NCI-H1105 (cell line): ENCODE measurements at places on chromosomes 16 and 17.

- DNase-seq: no peak
Observed at GRCh38 chr17:2083613-2084035, 28.7 kb downstream of the HIC1 start.

- no peak for DNase-seq
Observed at GRCh38 chr16:11674001-11674817, 6.0 kb downstream of the SNN start.

GRCh38 chr17:78000341-78000740 is 41.8 kb downstream of the TNRC6C start:
- DNase-seq: no peak

- no peak for DNase-seq
Observed at GRCh38 chr17:45227101-45227925, 5.6 kb downstream of the FMNL1 start.

DNA sequence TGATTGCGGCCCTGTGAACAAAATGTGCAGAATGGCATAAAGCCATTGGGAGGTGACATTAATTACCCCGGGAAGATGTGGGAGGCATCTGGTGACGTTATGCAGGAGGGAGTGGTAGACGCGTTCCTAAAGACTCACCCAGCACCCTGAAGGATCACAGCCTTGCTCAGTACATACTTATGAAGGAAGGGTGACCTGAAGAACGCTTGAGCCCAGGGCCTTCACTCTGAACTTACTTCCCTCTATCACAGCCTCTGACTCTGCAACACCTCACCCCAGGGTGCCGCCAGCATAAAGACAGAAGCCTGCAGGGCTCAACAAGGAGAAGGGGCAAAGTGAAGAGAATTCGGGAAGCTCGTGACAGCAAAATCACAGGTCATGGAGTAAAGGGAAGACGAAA is 9.4 kb downstream of the MFSD6L start:
- no peak for DNase-seq

DNA sequence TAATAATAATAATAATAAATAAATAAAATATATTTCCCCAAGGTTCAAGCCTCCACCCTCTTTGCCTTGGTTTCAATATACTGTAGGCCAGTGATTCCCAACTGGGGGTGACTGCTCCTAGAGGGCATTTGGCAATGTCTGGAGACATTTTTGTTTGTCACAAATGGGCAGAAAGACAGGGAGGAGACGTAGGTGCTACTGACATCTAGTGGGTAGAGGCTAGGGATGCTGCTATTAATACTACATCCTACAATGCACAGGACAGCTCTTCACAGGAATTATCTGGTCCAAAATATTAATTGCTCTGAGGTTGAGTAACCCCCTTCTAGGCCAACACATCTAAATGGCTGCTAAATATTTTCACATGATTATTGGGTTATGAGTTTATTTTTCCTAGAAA is 12.8 kb upstream of the PRR14 start:
- peak; percentile 8 for DNase-seq

DNA sequence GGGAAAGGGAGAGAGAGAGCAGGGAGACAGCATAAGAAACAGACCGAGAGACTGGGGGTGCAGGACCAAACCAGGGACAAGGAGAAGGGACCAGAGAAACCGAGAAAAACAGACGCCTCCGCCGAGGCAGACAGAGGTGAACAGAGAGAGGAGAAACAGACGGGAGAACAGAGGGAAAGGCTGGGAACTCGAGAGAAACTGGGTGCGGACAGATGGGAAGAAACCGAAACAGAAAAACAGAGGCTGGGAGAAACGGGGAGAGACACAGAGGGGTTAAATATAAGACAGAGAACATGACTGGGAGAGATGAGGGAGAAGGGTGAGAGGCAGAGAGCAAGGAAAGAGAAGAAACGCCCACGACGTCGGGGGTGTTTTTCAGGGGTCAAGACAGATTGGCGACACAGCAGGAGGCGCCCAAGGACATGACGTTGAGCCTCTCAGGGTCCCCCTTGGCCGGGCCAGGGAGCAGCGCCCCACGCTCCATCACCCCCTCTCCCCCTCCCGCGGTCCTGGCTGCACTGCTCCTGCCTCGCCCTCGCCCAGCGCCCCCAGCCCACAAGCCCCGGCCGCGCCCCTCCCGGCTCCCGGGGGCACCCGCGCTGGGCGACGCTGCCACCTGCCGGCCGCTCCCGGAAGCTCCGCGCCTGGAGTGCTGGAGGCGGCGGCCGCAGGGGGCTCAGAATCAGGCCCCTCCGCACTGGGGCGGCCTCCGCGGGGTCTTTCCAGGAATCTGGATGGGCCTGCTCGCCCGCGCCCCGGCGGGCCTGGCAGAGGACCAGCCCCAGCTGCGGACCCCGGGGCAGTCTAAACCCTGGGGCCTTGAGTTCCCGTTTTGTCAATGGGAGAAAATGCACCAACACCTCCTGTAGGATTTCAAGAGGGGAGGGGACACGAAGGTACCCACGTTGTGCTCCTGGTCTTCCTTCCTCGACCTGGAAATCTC is 1.3 kb upstream of the TMEM92 start:
- peak; percentile 12 for DNase-seq

DNA sequence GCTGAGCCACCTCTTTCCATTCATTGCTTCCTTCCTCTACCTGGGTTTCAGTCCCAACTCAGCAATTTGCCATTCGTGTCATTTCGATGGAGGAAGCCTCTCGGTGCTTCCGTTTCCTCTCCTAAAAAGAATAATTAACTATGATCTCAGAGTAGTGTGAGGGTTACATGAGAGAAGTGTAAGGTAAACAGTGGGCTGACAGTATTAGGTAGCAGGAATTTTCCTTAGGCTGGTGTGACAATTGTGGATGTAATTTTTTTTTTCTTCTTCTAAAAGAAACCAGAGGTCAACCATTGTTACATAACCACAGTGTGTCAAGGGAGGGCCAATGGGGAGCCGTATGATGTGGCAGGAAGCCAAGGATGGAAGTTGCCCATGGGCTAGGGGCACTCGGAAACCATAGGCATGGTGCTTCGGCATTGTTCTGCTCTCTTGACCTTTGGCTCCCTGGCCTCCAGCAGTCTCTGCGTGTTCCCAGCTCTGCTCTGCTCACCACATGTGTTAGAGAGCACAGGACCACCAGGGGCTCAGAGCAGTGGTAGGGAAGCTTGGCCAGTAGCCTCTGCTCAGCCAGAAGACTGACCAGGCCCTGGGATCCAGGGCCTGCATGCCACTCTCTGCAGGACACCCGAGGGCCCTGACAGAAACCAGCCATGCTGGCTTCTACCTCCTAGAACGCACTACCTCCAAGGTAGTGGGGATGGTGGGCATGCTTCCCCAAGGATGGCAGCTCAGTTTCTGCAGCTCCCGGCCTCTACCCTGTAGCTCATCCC is 2.0 kb upstream of the TOP2A start:
- DNase-seq: no peak

DNA sequence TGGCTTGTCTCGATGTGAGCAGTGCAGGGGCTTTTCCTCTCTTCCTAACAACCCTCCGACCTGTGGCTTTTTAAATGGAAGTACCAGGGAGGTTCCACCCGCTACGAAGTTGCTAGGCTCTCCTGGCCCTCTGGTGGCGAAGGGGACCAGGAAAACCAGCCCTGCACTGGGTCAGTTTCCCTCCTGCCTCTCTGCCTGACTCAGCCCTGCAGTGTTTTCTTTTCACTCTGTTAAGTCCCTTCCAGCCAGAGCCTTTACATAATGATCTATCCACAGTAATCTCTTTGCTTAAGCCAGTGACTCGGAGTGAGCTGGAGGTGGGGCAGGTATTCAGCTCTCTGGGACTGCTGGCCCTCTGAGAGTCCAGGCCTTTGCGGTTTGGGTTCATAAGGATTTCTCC is 331.3 kb upstream of the EEF2KMT start:
- no peak for DNase-seq

GRCh38 chr17:29615492-29616299 is 7.0 kb downstream of the CORO6 start:
- DNase-seq: peak; percentile 78

GRCh38 chr17:63290784-63291183 is 155.3 kb downstream of the CYB561 start:
- DNase-seq: no peak

DNA sequence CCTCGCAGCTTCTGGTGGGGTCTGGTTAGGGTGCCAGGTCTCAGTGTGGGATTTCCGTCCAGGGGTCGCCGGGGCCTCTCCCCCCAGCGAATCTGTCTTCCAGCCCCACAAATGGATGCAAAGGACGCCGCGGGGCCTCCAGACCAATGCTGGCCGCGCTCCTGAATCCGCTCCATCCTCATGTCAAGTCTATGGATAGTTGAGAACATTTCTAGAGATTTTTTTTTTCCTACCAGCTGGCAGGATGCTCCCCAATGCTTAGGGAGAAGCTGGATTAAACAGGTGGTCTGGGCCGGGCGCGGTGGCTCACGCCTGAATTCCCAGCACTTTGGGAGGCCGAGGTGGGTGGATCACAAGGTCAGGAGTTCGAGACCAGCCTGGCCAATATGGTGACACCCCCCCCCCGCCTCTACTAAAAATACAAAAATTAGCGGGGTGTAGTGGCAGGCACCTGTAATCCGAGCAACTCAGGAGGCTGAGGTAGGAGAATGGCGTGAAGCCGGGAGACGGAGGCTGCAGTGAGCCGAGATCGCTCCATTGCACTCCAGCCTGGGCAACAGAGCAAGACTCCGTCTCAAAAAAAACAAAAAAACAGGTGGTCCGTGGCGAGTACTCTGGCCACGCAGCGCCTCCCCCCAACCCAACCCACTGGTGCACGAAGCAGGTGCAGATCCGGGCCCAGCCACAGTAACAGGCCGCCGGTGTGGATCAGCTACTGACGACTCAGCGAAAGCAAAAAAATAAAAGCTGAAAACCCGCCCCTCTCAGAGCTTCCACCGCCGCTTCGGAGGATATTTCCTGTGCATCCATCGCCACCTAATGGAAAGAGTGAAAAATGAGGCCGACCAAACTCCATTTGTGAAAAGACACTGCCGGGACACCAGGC is 1.1 kb upstream of the NXN start:
- peak; percentile 62 for DNase-seq

GRCh38 chr16:83994703-83995102 is 26.7 kb downstream of the NECAB2 start:
- no peak for DNase-seq

GRCh38 chr17:47973541-47973940 is 2.6 kb downstream of the CDK5RAP3 start:
- DNase-seq: no peak

DNA sequence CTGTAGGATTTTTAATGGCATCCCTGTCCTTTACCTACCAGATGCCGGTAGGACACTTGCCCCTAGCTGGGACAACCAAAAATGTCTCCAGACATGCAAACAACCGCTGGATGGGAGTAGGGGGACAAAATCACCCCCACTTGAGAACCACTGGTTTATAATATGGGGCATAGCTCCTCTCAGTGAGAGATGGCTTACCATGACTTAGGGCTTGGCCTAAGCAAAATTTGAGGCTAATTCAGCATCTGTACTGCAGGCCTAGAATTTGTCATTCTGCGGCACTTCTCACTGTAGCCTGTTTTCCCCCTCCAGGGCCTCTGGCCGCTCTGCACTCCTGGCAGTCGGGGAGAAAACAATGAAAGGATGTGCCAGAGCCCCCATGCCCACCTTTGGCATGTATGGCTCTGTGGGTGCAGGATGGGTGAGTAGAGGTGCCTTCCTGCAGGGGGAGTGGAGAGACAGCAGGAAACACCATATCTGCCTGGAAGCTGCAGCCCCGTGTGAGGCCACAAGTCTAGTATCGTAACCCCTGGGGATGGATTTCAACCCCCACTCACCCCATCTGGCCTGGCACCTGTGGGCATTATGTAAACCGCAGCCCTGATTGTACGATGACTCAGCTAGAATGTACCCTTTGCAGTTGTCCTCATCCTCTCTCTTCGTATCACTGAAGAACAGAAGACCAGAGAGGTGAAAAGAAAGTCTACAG is 268.1 kb downstream of the SOX9 start:
- no peak for DNase-seq

- DNase-seq: peak; percentile 19
Observed at GRCh38 chr17:2054512-2055291, at the start of gene HIC1. Gene HIC1, plus strand, starts transcription at chr17:2055103. Its CDS starts 1,588 bp downstream, at chr17:2056691.

GRCh38 chr17:67071595-67071994 is 27.2 kb downstream of the CACNG1 start:
- no peak for DNase-seq

GRCh38 chr17:73785496-73785895 is 141.3 kb upstream of the SDK2 start:
- DNase-seq: no peak
